ENCODE measurements at places on chromosomes 3 and 15.
A peak's percentile ranks its signal among the peaks of the same experiment; 100 is the strongest.

- peaks cover 8% of the 10 kb centered on the region for H3K4me1 ChIP-seq
- H3K27me3 ChIP-seq, result peaks cover 73% of the 10 kb centered on the region
- H3K4me3 ChIP-seq, result no peak overlapping the region
- peaks cover 1% of the 10 kb centered on the region for H3K36me3 ChIP-seq
Observed at GRCh38 chr3:45793482-45794176, 2.7 kb downstream of the SLC6A20 start.

- peaks cover 28% of the 10 kb centered on the region for H3K27me3 ChIP-seq
- no peak overlapping the region for H3K27ac ChIP-seq
- H3K4me3 ChIP-seq, result no peak overlapping the region
- DNase-seq, result no peak
Observed at GRCh38 chr3:11211531-11212298, 57.4 kb downstream of the HRH1 start.

DNA sequence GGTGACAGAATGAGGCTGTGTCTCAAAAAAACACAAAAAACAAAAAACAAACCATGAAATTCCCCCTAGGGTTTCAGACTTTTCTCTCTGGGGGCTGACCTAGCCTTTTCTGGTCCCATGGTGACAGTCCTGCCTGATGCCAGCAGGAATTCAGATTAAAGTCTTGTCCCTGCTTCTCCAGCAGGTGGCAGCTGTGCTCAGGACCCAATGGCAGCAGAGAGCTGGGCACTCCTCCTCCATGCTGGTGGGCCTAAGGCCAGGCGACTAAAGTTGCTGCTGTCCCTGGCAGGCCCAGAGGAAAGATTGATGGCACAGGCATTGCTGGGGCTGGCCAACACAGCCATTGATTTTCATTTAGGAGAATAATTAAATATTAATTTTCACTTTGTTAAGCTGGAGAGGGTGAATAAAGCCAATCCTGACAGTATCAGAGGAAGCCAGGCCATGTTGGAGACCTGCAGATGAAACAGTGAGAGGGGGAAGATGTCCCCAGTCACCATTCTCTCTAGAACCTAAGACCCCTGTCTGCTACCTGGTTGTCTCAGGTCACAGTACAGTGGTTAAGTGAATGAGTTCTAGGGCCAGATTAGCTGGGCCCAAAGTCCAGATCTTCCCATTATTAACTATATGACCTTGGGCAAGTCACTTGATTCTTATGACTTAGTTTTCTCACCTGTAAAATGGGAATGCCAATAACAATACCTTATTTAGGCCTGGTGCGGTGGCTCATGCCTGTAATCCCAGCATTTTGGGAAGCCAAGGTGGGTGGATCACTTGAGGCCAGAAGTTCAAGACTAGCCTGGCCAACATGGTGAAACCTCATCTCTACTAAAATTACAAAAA is 7.1 kb downstream of the CELF6 start:
- H3K36me3 ChIP-seq, result no peaks in the 10 kb centered on the region
- H3K27me3 ChIP-seq, result peaks cover 6% of the 10 kb centered on the region
- peak; percentile 46 for DNase-seq
- no peak overlapping the region for H3K27ac ChIP-seq
- H3K4me1 ChIP-seq, result no peaks in the 10 kb centered on the region
- H3K4me3 ChIP-seq, result no peak overlapping the region

DNA sequence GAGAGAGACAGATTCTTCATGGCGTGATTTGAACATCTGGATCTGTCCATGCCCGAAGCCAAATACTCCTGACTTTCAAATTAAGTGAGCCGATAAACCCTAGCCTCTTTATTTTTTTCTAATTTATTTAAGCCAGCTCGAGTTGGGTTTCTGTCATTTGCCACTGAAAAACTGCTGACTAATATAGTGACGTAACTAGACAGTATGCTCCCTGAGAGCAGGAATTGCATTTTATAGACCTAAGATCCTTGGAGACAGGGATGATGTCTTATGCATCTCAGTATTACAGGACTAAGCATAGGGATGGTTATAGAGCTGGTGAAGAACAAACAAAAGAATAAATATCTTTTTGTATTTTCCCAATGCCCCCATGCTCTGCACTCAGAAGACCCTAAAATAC is 4.6 kb downstream of the LHFPL4 start:
- DNase-seq, result no peak
- H3K27me3 ChIP-seq, result peaks cover 16% of the 10 kb centered on the region
- no peak overlapping the region for H3K4me3 ChIP-seq

DNA sequence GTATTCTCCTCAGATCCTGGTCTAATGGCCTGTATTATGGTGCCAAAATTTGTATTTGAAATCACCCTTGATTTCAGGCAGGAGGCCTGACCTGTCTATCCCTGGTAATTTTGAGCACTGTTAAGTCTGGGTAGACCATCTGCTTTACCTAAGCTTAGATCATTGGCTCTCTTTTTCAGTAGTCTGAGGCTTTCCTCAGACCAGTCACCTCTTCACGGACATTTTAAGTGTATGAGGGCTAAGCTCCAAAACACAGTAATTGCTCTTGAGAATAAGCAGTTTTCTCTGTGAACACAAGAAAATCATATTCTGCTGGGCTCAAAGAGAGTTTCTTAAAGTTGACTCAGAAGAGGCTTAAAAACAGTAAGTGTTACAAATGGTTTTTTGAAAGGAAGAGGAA is 92.0 kb upstream of the SAMMSON start:
- DNase-seq, result no peak
- H3K27ac ChIP-seq, result no peak overlapping the region
- no peaks in the 10 kb centered on the region for H3K36me3 ChIP-seq
- no peaks in the 10 kb centered on the region for H3K4me1 ChIP-seq
- H3K4me3 ChIP-seq, result no peak overlapping the region
- H3K27me3 ChIP-seq, result peaks cover 5% of the 10 kb centered on the region

DNA sequence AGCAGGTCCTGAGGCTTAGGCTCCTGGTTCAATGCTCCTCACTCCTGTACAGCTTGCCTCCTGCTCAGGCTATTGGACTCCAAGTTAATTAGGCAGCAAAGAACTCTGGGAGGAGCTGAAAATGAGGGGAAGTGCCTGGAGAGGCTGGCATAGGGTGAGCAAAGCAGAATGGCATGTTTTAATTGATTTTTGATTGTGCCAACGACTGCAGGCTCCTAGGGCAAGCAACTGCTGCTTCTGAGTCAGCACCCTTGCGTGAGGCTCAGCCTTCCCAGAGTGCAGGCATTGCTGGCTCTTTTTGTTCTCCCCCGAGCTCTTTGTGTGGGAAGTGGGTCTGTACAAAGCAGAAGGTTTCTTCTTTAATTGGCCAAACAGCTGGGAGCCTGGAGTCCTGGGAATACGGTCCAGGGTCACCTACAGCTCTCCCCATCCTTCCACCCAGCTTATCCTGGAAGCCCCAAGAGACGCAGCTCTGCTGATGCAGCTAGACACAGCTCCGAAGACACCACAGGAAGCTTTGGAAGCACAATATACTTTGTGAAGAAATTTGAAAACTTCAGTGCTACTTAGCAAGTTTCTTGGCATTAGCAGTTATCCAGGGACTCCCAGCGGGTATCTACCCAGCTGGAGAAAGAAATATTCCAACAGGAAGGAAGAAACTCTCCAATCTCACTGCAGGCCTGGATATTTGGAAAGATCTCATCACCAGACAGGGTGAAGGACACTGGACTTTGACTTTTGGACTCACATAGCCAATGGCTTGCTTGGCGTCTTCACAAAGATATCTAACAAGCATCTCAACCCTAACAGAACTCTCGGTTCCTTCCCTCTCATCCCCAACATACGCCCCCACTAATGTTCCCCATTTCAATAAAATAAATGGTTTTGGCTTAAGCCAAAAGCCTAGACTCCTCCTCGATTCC is 76.8 kb downstream of the BDH1 start:
- no peak for DNase-seq
- no peaks in the 10 kb centered on the region for H3K4me1 ChIP-seq
- no peaks in the 10 kb centered on the region for H3K36me3 ChIP-seq
- peaks cover 22% of the 10 kb centered on the region for H3K27me3 ChIP-seq
- H3K4me3 ChIP-seq, result no peak overlapping the region
- H3K27ac ChIP-seq, result no peak overlapping the region

GRCh38 chr3:171494457-171495109 is 34.4 kb upstream of the TNIK start:
- H3K27me3 ChIP-seq, result no peaks in the 10 kb centered on the region
- DNase-seq, result peak; percentile 31
- peak overlapping the region; percentile 2 for H3K4me3 ChIP-seq

DNA sequence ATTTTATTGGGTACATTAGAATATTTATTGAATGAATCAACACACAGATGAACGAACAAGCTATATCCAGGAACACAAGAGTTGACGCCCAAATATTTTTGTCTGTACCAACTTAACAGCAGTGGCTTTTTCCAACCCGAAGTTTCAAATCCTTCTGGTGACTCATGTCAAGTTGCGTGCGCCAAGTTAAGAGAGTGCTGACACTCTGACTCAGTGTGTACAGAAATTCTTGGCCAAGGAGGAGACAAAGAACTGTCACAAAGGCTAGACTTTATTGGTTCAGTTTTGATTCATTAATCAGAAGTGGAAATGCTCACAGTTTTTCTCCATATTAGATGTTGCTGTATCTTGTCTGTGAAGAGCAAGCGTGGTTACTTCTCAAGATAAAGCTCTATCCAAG is 59.6 kb upstream of the TSC22D2 start:
- H3K4me3 ChIP-seq, result no peak overlapping the region
- H3K27ac ChIP-seq, result no peak overlapping the region
- peaks cover 9% of the 10 kb centered on the region for H3K27me3 ChIP-seq
- DNase-seq, result no peak
- H3K4me1 ChIP-seq, result no peaks in the 10 kb centered on the region

DNA sequence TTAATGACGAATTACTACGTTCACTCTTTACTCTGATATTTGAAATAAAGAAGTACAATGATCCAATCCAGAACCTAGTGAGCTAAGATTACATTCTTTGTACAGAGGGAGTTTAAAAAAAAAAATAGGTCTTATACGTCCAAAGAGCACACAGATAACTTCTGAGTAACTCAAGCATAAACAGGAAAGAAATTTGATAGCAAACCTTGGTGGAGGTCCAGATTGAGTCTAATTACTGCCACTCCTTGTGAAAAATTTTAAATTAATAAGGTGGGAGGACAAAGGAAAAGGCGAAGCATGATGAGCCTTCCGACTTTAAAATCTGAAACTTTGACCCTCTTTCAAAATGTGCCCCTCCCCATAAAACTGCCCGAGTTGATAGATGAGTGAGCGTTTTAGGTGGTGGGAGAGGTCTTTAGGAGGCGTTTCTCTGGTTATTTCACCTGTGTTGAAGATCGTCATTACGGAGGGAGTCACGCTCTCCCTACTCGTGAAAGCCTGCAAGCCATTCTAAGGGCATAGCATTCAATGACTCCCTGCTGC is 127.0 kb upstream of the ROBO2 start:
- H3K27ac ChIP-seq, result no peak overlapping the region
- H3K36me3 ChIP-seq, result no peaks in the 10 kb centered on the region
- no peak for DNase-seq
- H3K4me3 ChIP-seq, result no peak overlapping the region
- no peaks in the 10 kb centered on the region for H3K27me3 ChIP-seq
- no peaks in the 10 kb centered on the region for H3K4me1 ChIP-seq

GRCh38 chr3:37291275-37291700 is 116.9 kb upstream of the LRRFIP2 start:
- H3K4me3 ChIP-seq, result no peak overlapping the region
- H3K27ac ChIP-seq, result no peak overlapping the region
- no peaks in the 10 kb centered on the region for H3K27me3 ChIP-seq
- peaks cover 25% of the 10 kb centered on the region for H3K36me3 ChIP-seq
- DNase-seq, result no peak
- peaks cover 30% of the 10 kb centered on the region for H3K4me1 ChIP-seq

GRCh38 chr3:182947888-182948287 is 32.5 kb downstream of the DCUN1D1 start:
- H3K4me3 ChIP-seq, result no peak overlapping the region
- H3K36me3 ChIP-seq, result peaks cover 42% of the 10 kb centered on the region
- H3K4me1 ChIP-seq, result peaks cover 11% of the 10 kb centered on the region
- no peak overlapping the region for H3K27ac ChIP-seq
- H3K27me3 ChIP-seq, result no peaks in the 10 kb centered on the region
- DNase-seq, result no peak

GRCh38 chr3:79598594-79598993 is 169.2 kb downstream of the ROBO1 start:
- H3K36me3 ChIP-seq, result no peaks in the 10 kb centered on the region
- no peaks in the 10 kb centered on the region for H3K4me1 ChIP-seq
- H3K4me3 ChIP-seq, result no peak overlapping the region
- no peaks in the 10 kb centered on the region for H3K27me3 ChIP-seq

- no peaks in the 10 kb centered on the region for H3K4me1 ChIP-seq
- peaks cover 9% of the 10 kb centered on the region for H3K27me3 ChIP-seq
- no peak overlapping the region for H3K4me3 ChIP-seq
- no peaks in the 10 kb centered on the region for H3K36me3 ChIP-seq
- no peak overlapping the region for H3K27ac ChIP-seq
Observed at GRCh38 chr3:169131690-169132464, 531.6 kb downstream of the MECOM start.

DNA sequence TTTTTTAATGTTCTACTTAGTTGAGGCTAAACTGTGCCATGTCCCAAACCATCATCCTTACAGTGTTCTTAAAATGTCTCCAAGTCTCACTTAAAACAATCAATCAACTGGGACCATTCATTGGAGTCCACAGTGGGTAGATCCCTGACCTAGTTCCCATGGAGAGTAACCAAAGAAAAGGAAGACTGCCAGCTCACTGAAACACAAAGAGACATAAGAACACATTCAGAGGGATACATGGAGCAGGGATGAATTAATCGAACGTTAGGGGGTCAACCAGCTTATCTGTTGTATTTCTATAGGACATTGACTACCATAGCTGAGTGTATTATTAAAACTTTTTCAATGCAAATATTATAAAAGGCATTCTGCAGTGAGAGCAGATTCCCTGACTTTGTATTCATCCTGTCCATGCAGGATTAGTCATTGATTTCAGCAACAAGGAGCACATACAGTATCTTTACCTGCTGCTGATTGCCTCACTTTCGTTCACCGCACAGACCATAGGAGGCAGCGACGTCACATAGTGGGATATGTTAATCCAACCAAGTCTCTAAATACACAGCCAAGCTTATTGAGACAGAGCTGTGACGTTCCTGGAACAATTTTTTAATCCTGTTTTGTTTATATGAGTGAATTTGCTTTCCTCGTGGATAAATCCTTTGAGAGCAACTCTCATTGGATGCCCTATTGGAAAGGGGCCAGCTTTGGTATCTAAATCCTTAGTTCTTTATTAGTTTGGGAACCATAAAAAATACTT is 364.9 kb upstream of the RBMS3 start:
- H3K27ac ChIP-seq, result no peak overlapping the region
- no peak overlapping the region for H3K4me3 ChIP-seq
- peaks cover 3% of the 10 kb centered on the region for H3K36me3 ChIP-seq

Measured in activated T-helper 1 cell treated with anti-CD3 and anti-CD28 coated beads, Interleukin-12 subunit alpha, Interleukin-12 subunit beta, Interleukin-2, Interleukin-4 antibody, amounts not matched to agents 30 ng/mL and 10 ng/mL and 1 ng/mL, durations not matched to agents 14 hours and 24 hours and 36 hours (primary cell).